ENCODE measurements at places on chromosomes 4 and X.

- no peak for DNase-seq
Observed at GRCh38 chrX:28229217-28229616, 248.0 kb upstream of the DCAF8L1 start.

DNA sequence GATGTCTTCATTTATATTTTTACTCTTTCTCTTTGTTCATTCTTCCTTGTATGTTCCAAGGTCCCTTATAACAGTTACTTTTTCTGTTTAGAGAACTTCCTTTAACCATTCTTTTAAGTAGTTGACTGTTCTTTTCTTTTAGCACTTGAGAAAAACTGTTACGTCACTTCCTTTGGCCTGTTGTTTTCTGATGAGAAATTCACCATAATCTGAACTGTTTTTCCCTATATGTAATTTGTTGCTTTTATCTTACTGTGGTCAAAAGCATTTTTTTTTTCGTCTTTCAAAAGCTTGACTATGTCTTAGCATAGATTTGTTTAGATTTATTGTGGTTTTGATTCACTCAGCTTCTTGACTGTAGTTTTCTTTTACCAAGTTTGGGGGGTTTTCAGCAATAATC, 1660.3 kb upstream of the PCDH10 start:
- DNase-seq: no peak

- DNase-seq: peak; percentile 14
Observed at GRCh38 chr4:145565328-145565727, 53.9 kb upstream of the MMAA start.

DNA sequence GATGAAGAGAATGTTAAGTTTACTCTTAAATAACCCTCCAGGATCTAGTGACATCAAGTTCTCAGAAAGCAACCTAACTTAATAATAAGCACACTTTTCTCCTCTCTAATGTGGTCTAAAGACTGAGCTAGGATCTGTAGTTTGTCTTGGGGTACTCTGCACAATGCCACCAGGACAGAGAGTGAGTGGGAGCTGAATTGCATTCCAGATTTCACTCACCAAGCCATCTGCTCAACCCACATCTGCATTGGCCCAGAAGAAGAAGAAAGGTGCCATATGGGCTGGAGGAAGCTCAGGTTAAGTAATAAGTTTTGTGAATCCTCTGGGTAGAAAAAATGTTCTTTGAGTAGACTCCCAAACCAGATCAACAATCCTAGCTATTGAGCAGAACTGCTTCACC, 384.6 kb downstream of the PPP3CA start:
- no peak for DNase-seq

GRCh38 chr4:74133786-74134499, 24.0 kb upstream of the MTHFD2L start:
- DNase-seq: peak; percentile 78

- DNase-seq: no peak
Observed at GRCh38 chr4:189304809-189305208, 635.9 kb upstream of the FRG1 start.

DNA sequence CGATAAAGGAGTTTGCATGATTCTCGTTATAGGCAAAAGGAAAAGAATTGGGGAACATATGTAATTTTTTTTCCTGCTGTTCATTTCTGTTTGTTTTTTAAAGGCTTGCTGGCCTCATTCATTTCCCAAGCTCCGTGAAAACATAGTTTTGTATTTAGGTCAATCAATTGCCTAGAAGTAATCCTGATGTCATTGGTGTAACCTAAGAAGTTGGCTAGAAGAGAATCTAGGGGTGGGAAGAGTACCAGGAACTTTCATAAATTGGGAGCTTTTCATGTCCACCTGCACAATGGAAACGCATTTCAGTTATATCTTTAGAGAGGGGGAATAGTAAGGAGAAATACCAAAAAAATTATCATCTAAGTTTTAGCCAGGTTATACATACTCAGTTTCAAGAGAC, 3.8 kb downstream of the RAPGEF2 start:
- DNase-seq: no peak

DNA sequence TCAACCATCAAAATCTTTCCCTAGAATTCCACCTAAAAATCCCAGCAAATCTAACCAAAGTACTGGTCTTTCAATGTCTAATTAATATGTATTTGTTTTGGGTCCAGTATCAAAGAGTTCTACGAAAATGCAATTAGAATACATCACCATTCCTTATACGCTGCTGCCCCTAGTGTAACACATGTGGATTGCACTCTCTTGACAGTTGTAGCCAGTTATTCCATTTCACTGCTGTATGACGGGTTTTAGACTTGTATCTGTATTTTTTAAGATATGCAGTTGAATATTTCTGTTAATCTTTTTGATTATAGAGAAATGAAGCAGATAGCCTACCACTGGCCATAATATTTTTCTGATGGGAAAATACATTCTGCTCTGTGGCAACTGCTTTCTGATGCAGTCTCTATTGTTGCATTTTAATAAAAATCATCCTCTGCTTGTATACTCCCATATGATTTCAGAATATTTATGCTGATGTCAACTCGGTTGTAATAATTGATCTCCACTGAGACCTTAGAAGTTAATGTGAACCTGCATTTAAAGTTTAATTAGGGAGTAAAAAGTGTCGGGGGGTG, 17.1 kb upstream of the PAGE2B start:
- peak; percentile 9 for DNase-seq

- no peak for DNase-seq
Observed at GRCh38 chrX:110120025-110120424, 117.1 kb downstream of the TMEM164 start.

DNA sequence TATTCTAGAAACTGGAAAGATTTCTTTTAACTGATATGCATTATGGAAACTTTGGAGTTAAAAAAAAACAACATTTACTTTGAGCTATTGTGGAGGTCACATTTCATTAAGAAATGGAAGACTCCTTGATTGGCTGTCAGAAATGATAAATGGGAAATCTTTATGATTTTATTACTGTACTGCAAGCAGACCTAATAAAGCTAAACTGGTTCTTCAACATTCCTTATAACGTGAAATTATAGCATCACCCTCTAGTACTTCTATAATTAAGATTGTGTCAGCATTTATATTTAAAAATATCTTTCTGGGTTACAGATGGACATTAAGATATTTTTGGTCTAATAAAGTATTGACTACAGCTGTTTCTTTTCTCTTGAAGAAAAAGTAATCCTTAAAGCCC, 213.8 kb upstream of the PACRGL start:
- no peak for DNase-seq
